ENCODE measurements at places on chromosomes 7 and 10. TPM values are rescaled to one million over a fixed set of nuclear protein-coding genes. Genes with fewer than 3 reads are reported as not detected.
A peak's percentile ranks its signal among the peaks of the same experiment; 100 is the strongest.

DNA sequence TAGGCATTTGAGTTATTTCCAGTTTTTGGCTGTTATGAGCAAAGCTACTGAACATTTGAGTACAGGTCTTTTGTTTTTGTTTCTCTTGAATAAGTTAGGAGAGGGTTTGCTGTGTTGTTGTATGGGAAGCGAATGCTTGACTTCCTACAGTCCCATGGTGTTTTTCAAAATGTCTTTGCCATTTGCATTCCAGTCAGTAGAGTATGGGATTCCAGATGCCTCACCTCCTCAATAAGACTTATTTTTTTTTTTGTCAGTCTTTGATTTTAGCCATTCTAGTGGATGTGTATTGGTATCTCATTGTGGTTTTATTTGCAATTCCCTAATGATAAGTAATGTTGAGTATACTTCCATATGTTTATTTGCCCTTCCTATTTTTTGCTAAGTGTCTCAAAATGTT lies 19.4 kb downstream of the CDK13 start:
- no peaks in the 10 kb centered on the region for H3K27me3 ChIP-seq
- H3K27ac ChIP-seq: no peak overlapping the region
- peaks cover 6% of the 10 kb centered on the region for H3K4me1 ChIP-seq
- H3K4me3 ChIP-seq: no peak overlapping the region

Gene APBB1IP
- not detected for total RNA-seq

- no peaks in the 10 kb centered on the region for H3K4me1 ChIP-seq
- no peak overlapping the region for H3K27ac ChIP-seq
- DNase-seq: no peak
- H3K4me3 ChIP-seq: no peak overlapping the region
Measured at GRCh38 chr10:34489973-34490745, 324.9 kb downstream of the PARD3 start.

GRCh38 chr10:9554321-9554720 lies 1463.4 kb upstream of the CELF2 start:
- H3K27me3 ChIP-seq: no peaks in the 10 kb centered on the region
- H3K4me3 ChIP-seq: no peak overlapping the region
- H3K4me1 ChIP-seq: no peaks in the 10 kb centered on the region
- H3K27ac ChIP-seq: no peak overlapping the region

- no peak overlapping the region for H3K4me3 ChIP-seq
- H3K4me1 ChIP-seq: no peaks in the 10 kb centered on the region
- DNase-seq: no peak
- H3K36me3 ChIP-seq: no peaks in the 10 kb centered on the region
- H3K27ac ChIP-seq: no peak overlapping the region
- peaks cover 3% of the 10 kb centered on the region for H3K27me3 ChIP-seq
Measured at GRCh38 chr10:98097616-98098015, 36.8 kb upstream of the R3HCC1L start.

- H3K27ac ChIP-seq: no peak overlapping the region
- H3K4me1 ChIP-seq: peaks cover 17% of the 10 kb centered on the region
- peaks cover 2% of the 10 kb centered on the region for H3K27me3 ChIP-seq
- no peak overlapping the region for H3K4me3 ChIP-seq
Measured at GRCh38 chr10:547591-548081, 141.8 kb downstream of the DIP2C start.

DNA sequence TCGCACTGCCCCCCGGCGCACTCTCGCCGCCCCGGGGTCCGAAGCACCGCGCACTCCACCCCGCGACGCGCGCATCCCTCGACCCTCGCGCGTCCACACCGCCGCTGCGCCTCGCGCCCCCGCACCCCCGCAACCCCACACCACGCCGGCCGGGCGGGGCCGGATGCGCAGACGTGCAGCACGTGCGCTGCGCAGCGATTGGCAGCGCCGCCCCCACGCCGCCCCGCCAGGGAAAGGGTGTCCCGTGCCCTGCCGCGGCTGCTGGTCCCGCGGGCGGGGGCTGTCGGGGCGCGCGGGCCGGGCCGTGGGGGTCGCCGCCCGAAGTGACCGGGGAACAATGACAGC lies 53.7 kb upstream of the KDM7A start:
- DNase-seq: no peak
- no peaks in the 10 kb centered on the region for H3K36me3 ChIP-seq
- H3K27me3 ChIP-seq: peaks cover 5% of the 10 kb centered on the region
- H3K27ac ChIP-seq: no peak overlapping the region

GRCh38 chr10:36629476-36629875 lies 495.9 kb upstream of the ANKRD30A start:
- H3K4me1 ChIP-seq: no peaks in the 10 kb centered on the region
- H3K36me3 ChIP-seq: no peaks in the 10 kb centered on the region
- H3K27me3 ChIP-seq: no peaks in the 10 kb centered on the region

DNA sequence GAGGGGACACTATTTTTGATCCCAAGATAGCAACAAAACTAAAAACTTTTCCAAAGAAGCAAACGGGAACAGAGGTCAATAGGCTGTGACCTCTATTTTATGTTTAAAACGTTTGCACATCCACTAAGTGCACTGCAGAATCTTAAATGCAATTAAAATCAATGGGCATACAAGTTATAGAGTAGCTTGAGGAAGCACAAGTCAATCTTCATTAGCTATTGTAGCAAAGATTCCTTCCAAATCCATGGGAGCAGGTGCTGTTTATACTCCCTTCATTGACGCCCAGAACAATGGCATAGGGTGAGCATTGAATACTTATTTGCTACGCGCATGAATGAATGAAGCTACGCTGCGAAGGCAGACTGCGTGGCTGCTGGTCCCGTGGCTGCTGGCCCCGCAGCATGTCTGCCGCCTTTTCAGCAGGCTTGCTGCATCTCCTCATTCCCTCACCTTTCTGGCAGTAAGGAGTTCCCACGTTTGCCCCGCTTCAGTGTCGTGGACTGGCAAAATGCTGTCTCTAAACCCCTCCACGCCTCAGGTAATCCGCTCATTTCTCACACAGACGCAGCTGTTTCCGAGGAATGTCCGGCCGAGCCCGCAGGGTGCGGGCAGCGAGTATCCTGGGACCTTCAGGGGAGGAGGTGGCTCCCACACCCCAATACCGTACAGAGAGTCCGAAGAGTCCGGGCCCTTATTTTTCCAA lies 754 bp upstream of the PHYHIPL start:
- peaks cover 13% of the 10 kb centered on the region for H3K27me3 ChIP-seq
- no peak overlapping the region for H3K27ac ChIP-seq
- DNase-seq: peak; percentile 24

DNA sequence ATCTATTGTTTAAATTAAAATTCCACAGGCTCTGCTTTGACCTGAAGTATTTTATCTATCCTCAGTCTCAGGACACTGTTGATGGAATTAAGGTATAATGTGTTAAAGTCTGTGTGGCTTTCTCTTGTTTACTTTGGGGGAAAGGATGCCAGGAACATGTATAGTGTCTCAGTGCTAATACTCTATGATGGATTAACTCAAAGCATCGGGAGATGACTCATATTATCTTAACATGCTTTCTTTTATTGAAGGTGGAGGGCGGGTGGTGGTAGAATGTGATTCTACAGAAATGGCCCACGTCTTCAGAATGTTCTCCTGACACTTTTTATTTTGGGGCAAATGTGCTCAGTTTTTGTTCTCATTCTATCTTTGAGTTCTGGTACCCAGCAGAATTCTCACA lies 189.0 kb downstream of the ANKRD30A start:
- H3K27me3 ChIP-seq: peaks cover 4% of the 10 kb centered on the region
- no peaks in the 10 kb centered on the region for H3K4me1 ChIP-seq
- H3K27ac ChIP-seq: no peak overlapping the region

GRCh38 chr7:123864012-123864411 lies 19.0 kb downstream of the HYAL4 start:
- no peak overlapping the region for H3K4me3 ChIP-seq
- peaks cover 14% of the 10 kb centered on the region for H3K4me1 ChIP-seq
- no peak for DNase-seq
- peak overlapping the region; percentile 76 for H3K27ac ChIP-seq
- H3K27me3 ChIP-seq: no peaks in the 10 kb centered on the region
- H3K36me3 ChIP-seq: no peaks in the 10 kb centered on the region

DNA sequence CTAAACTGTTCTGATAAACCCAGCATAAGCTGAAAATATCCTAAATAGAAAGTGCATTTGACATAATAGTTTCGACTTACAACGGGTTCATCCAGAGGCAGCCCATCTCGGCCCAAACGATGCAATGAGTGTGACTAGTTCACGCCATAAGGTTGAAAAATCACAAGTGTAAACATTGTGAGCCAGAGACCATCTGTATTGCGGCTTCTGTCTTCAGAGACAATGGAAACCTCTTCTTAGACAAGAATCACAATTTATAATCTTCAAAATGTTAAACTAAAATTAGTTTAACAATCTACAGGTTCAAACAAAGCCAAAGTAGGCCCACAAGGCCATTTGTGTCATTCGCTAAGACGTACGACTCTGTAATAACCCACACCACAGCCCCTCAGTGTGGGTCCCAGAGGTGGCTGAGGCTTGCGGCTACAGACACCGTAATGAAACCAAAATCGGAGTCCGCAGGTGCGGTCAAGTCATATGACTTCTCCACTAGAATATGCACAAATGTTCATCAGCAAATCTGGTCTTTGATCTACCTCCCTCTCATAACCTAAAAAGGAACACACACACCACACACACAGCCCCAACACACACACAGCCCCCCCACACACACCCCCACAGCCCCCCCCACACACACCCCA lies 81.8 kb downstream of the DIP2C start:
- H3K27ac ChIP-seq: no peak overlapping the region
- no peak overlapping the region for H3K4me3 ChIP-seq
- H3K4me1 ChIP-seq: peaks cover 11% of the 10 kb centered on the region

DNA sequence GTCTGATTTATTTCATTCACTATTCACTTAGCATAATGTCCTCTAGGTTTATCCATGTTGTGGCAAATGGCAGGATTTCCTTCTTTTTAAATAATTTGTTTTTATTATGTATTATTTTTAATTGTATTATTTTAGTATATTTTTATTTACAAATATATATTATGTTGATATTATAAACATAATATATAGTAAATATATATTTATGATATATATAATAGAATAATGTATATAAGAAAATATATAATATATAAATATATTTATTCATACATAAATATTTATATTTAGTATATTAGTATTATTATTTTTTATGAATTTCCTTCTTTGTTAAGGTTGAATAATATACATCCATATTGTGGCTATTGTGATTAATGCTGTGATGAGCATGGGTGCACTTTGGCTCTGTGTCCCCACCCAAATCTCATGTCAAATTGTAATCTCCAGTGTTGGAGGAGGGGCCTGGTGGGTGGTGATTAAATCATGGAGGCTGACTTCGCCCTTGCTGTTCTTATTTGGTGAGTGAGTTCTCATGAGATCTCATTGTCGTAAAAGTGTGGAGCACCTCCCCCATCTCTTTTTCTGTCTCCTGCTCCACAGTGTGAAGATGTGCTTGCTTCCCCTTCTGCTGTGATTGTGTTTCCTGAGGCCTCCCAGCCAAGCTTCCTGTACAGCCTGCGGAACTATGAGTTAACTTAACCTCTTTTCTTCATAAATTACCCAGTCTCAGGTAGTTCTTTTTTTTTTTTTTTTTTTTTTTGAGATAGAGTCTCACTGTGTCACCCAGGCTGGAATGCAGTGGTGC lies 52.3 kb upstream of the CYP2C18 start:
- H3K4me1 ChIP-seq: peaks cover 3% of the 10 kb centered on the region
- H3K36me3 ChIP-seq: peaks cover 6% of the 10 kb centered on the region
- no peak overlapping the region for H3K4me3 ChIP-seq
- no peak overlapping the region for H3K27ac ChIP-seq

GRCh38 chr7:139598642-139599041 lies 75.2 kb downstream of the CLEC2L start:
- H3K36me3 ChIP-seq: peaks cover 23% of the 10 kb centered on the region
- H3K4me3 ChIP-seq: no peak overlapping the region
- H3K27me3 ChIP-seq: no peaks in the 10 kb centered on the region
- H3K27ac ChIP-seq: no peak overlapping the region
- H3K4me1 ChIP-seq: peaks cover 6% of the 10 kb centered on the region
- DNase-seq: no peak

DNA sequence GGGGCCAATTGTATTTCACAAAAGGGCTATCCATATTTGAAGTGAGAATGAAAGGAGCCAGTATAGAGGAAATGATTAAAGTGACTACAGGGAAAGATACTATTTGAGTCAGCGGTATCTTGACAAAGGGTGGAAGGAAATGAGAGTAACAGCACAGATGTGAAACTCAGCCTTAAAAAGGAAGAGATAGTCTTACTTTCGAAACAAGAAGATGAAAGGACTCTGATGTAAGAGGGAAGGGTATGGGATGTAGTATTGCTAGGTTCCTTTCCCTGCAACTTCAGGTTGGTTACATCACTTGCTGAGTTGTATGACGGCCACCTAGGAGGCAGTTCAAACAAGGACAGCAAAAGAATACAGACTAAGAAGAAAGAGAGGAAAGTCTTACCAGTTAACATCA lies 13.7 kb downstream of the CISD1 start:
- no peak for DNase-seq
- H3K4me1 ChIP-seq: peaks cover 29% of the 10 kb centered on the region
- H3K27ac ChIP-seq: peak overlapping the region; percentile 91
- H3K27me3 ChIP-seq: peaks cover 5% of the 10 kb centered on the region
- H3K4me3 ChIP-seq: peak overlapping the region; percentile 43

- no peaks in the 10 kb centered on the region for H3K27me3 ChIP-seq
- no peak overlapping the region for H3K27ac ChIP-seq
- DNase-seq: no peak
- H3K4me3 ChIP-seq: no peak overlapping the region
Measured at GRCh38 chr7:142567201-142568075, 181.8 kb upstream of the PRSS1 start.
